ENCODE measurements at places on chromosomes 7 and 10. TPM values are rescaled to one million over a fixed set of nuclear protein-coding genes. Genes with fewer than 3 reads are reported as not detected.

DNA sequence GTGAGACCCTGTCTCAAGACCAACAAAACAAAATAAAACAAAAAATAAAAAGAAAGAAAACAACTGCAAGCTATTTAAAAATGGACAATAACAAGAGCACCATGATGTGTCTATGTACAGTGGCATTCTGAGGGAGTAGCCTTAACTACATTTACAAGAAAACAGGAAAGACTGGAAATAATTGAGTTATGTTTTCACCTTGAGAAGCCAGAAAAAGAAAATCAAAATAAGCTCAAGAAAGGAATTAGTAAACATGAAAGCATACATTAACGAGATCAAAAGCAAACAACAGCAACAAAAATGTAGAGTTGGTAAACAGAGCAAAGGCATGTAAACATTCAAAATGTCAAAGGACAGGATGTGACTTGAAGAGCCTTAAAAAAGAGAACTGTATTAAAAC, 36.7 kb downstream of the TEX36 start:
- no peak for DNase-seq
- H3K4me1 ChIP-seq = no peaks in the 10 kb centered on the region
- H3K27me3 ChIP-seq = peaks cover 4% of the 10 kb centered on the region
- no peak overlapping the region for H3K4me3 ChIP-seq
- no peak overlapping the region for H3K27ac ChIP-seq

DNA sequence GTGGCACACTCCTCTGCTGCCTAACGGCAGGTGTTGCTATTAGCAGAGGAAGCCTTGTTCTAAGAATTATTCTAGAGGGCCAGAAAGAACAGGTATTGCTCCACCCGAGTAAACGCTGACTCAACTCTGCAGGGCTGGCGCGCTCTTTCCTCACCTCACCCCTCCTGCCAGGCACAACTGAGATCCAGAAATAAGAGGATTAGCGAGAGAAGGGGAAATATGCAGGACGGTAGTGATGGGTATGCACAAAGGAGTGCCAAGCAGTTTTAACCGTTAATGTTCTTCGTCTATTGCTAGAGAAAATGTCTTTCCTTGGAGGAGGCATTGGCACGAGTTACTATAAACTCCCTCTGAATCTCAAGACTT, 369 bp upstream of the SCIN start:
- H3K4me3 ChIP-seq = no peak overlapping the region
- no peaks in the 10 kb centered on the region for H3K4me1 ChIP-seq
- no peaks in the 10 kb centered on the region for H3K27me3 ChIP-seq
- H3K27ac ChIP-seq = no peak overlapping the region

DNA sequence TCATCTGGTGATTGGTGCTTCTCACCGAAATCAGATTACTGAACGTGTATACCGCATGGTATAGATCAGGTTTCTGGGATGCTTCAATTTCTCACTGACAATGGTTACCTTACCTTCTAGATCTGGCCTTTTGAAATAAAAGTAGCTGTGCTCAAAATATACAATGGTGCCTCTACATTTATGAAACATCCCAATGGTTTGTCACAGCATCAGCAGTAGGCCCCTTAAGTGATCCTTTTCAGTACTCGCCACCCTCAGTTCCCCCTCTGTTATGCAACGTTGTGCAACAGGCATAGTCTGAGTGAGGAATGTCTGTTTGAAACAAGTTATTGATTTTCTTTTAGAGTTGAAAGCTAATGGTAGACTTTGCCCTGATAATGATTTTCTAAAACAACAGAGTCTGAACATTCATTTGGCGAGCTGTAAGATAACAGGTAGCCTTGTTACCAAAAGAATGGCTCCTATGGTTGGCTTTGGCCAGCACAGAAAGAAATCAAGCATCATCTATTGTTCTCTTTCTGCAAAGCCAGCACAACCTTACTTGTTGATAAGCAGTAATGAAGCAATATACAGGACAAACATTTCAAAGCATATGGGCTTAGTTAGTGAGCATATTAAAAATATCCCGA, 693.9 kb downstream of the PARD3 start:
- H3K36me3 ChIP-seq = no peaks in the 10 kb centered on the region
- peaks cover 4% of the 10 kb centered on the region for H3K4me1 ChIP-seq
- no peak for DNase-seq
- H3K27me3 ChIP-seq = no peaks in the 10 kb centered on the region
- H3K4me3 ChIP-seq = no peak overlapping the region

DNA sequence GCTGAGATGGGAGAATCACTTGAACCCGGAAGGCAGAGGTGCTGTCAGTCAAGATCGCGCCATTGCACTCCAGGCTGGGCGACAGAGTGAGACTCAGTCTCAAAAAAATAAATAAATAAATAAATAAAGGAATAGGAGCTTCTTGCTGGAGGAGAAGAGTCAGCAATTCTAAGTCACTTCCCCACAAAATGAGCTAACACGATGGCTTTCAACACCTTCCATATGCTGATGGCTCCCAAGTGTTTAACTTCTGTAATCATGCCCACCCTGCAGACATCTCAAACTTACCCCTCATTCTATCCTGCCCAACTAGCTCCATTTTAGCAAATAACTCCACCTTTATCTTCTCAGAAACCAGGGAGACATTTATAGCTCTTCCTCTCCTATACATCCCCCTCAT, 21.2 kb downstream of the PSAP start:
- H3K4me3 ChIP-seq = no peak overlapping the region
- no peaks in the 10 kb centered on the region for H3K27me3 ChIP-seq
- peaks cover 2% of the 10 kb centered on the region for H3K36me3 ChIP-seq
- H3K4me1 ChIP-seq = no peaks in the 10 kb centered on the region

- no peaks in the 10 kb centered on the region for H3K27me3 ChIP-seq
- no peak overlapping the region for H3K4me3 ChIP-seq
- no peaks in the 10 kb centered on the region for H3K36me3 ChIP-seq
- no peak for DNase-seq
Measured at GRCh38 chr7:99224899-99225265, 17.0 kb upstream of the KPNA7 start.

GRCh38 chr10:52379287-52379686, 65.2 kb downstream of the DKK1 start:
- no peak for DNase-seq
- no peaks in the 10 kb centered on the region for H3K27me3 ChIP-seq
- H3K36me3 ChIP-seq = no peaks in the 10 kb centered on the region

DNA sequence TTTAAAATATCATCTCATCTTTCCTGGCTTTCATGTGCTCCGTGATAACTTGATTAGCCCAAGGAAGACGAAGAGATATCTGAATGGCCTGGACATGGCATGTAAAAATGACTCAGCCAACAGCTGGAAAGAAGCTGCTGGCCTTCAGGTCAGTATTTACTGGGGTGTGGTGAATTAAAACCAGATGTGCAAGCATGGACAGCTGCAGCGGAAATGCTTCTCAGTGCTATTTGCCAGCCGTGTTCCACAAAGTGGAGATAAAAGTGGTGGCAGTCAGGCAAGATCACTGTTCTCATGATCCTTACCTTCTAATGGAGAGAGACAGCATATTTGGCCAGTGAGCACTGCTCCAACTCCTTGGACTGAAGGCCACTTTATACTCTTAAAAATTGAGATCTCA, 203.1 kb upstream of the VSTM2A start:
- no peaks in the 10 kb centered on the region for H3K36me3 ChIP-seq
- H3K4me1 ChIP-seq = no peaks in the 10 kb centered on the region
- DNase-seq = no peak
- H3K4me3 ChIP-seq = no peak overlapping the region
- H3K27me3 ChIP-seq = no peaks in the 10 kb centered on the region

DNA sequence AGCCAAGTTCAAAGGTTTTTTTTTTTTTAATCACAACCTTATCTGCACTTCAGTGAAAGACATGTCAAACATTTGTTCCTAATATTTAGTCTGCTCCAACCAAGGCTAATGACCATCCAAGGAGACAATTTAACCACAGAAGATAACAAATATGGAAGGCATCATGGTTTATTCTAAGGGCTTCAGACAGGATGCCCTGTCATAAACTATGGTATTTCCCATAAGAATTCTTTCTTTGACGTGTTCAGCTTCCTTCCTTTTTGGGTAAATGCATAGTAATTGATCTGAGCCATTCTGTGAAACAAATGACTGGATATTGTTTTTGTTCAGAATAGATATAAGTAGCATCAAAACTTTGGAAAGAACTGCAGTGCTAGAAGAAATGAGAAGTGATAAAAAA, 326.5 kb upstream of the AOAH start:
- H3K4me1 ChIP-seq = no peaks in the 10 kb centered on the region
- no peak overlapping the region for H3K4me3 ChIP-seq
- no peaks in the 10 kb centered on the region for H3K27me3 ChIP-seq
- DNase-seq = no peak
- no peak overlapping the region for H3K27ac ChIP-seq
- H3K36me3 ChIP-seq = no peaks in the 10 kb centered on the region

Gene CPVL
- polyA plus RNA-seq = 2.7 TPM

GRCh38 chr10:118767297-118768040, 12.7 kb upstream of the CACUL1 start:
- DNase-seq = no peak
- no peaks in the 10 kb centered on the region for H3K36me3 ChIP-seq
- H3K27ac ChIP-seq = no peak overlapping the region
- H3K4me1 ChIP-seq = no peaks in the 10 kb centered on the region
- H3K4me3 ChIP-seq = no peak overlapping the region
